ENCODE measurements at places on chromosomes 2 and 18.
A peak's percentile ranks its signal among the peaks of the same experiment; 100 is the strongest.

GRCh38 chr2:113133704-113134598 is 6.6 kb downstream of the IL1RN start:
- DNase-seq = no peak

- no peak for DNase-seq
Observed at GRCh38 chr18:12516049-12516630, 108.4 kb downstream of the PRELID3A start.

GRCh38 chr2:46273225-46273863 is 23.9 kb upstream of the EPAS1 start:
- no peak for DNase-seq

- DNase-seq = no peak
Observed at GRCh38 chr2:166173263-166173662, 45.4 kb upstream of the SCN1A start.

- DNase-seq = peak; percentile 17
Observed at GRCh38 chr2:10434886-10435819, 13.0 kb downstream of the ODC1 start.

DNA sequence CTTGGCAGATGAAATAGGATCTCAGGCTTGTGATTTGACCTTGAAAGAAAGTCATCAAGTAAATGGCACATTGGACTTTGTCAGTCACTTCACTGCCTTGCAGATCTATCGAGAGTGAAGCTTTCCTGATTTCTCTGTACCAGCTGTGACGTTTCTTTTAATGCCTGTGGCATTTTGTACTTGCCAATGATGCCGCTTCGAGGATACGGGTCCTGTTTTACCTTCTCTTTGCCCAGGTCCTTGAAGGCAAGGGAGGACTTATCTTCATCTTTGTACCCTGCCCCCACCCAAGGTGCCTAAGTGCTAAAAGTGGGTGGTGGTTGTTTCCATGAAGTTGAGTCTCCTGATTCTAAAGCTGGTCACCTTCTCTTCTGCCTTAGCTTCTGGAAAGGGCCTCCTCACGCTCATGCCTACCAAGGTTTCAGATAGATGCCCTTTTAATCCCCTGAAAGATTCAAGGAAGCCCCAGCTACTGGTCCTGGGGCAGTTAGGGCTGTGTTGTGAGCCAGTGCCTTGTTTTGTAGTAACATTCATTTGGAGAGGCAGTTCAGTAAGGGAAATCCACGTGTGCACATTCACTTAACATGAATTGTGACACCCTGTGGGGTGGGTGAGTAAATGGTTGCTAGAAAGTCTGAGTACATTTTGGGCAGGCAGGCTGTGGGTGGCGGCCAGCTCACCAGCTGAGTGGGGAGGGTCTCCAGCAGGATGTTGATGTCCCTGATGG is 6.1 kb downstream of the LBH start:
- no peak for DNase-seq

- DNase-seq = no peak
Observed at GRCh38 chr2:38740851-38741731, 10.1 kb downstream of the SRSF7 start.

DNA sequence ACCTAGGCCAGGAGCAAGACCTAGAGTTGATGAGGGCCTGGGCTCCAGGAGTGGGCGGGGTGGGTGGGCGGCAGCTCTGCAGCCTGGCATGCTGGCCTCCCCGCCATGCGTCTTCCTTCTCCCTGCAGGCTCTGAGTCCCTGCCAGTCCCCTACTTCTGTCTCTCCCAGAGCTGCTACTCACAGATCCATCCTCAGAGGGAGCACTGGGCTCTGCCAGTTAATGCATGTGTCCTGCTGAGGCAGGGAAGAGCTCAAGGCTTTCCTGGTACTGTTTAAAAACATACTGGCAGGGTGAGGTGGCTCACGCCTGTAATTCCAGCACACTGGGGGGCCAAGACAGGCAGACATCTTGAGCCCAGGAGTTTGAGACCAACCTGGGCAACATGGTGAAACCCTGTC is 38.7 kb upstream of the EDAR start:
- no peak for DNase-seq

DNA sequence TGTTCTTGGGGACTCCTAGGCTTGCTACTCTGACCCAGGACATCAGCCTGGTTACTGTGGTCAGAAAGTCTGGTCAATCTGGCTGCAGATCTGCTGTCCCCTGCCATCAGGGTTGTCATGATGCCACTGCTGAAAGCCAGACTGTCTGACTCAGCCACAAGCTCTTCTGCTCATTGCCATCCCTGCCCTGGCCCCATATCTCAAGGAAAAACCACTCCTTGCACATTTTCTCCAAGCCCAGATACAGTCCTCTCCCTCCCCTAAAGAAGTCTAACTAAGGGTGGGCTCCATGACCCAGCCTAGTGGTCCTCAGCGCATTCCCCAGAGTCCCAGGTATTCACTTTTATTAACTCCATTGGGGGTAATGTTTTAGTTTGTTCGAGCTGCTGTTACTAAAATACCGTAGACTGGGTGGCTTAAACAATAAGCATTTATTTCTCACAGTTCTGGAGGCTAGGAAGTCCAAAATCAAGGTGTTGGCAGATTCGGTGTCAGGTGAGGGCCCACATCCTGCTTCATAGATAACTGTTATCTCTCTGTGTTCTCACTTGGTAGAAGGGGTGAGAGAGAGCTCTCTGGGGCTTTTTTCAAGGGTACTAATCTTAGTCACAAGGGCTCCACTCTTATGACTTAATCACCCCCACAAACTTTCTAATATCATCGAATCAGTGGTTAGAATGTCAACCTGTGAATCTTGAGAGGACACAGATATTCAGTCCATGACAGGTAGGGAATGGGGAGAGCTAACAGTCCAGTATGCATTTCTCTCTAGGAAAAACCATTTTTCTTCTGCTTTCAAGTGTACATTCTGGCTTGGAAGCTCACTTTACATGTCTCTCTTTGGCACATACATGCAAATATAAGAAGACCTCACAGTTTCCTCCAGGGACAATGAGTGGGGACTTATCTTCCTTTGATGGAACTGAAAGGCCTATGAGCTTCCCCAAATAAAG is 94.8 kb upstream of the CXCR4 start:
- no peak for DNase-seq

DNA sequence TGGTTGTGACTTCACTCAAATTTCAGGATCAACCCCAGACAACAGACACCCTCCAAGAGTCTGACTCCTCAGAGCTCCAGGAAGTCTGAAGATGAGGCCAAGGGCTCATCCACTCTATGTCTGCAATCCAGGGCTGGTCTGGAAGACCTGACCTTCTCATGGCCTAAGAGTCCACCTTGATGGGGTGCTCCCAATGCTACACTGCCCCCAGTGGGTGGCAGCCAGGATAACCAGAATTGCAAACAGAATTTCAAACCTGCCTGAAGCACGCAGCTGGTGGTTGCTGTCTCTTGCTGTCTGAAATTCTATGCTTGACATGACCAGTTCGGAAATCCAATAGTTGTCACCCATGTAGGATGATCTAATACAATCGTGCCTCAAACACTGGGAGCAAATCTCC is 96.0 kb downstream of the UXS1 start:
- DNase-seq = no peak

GRCh38 chr2:238387332-238387731 is 39.4 kb upstream of the ASB1 start:
- no peak for DNase-seq

- peak; percentile 3 for DNase-seq
Observed at GRCh38 chr18:75210274-75211001, at the start of gene TSHZ1. Gene TSHZ1, plus strand, starts transcription at chr18:75210797. Its CDS starts 1,080 bp downstream, at chr18:75211877.

- no peak for DNase-seq
Observed at GRCh38 chr18:23669804-23670405, 7.2 kb upstream of the ANKRD29 start.

GRCh38 chr2:157184161-157184895 is 73.2 kb upstream of the GALNT5 start:
- no peak for DNase-seq

DNA sequence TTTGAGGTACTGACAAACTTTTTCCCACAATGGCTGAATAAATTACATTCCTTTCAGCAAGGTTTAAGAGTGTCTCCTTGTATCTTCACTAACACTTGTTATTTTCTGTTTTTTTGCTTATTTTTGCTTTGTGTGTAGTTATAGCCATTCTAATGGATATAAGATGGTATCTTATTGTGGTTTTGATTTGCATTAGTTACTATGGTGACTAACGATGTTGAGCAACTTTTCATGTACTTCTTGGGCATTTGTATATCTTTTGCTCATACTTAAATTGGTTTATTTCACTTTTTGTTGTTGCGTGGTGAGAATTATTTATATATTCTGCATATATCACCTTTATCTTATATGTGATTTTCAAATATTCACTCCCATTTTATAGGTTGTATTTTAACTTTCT is 79.9 kb upstream of the FSIP2 start:
- no peak for DNase-seq

GRCh38 chr18:42893977-42894376 is 221.5 kb downstream of the RIT2 start:
- DNase-seq = no peak

DNA sequence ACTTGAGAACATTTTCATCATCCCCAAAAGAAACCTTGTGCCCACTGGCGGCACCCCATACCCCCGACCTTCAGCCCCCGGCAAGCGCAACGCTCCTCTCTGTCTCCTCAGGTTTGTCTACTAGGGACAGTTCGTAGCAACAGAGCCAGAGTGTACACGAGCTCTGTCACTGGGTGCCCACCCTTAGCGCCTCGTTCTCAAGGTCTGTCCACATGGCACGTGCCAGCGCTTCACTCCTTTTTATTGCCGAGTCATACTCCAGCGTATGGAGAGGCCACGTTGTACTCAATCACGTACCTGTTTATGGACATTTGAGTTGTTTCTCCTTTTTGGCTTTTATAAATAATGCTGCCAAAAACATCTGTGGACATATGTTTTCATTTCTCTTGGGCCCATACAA is 30.3 kb upstream of the GPC1 start:
- no peak for DNase-seq

GRCh38 chr18:40017021-40017420 is 1938.0 kb upstream of the PIK3C3 start:
- DNase-seq = no peak

- no peak for DNase-seq
Observed at GRCh38 chr2:137287913-137288639, 522.7 kb downstream of the THSD7B start.

DNA sequence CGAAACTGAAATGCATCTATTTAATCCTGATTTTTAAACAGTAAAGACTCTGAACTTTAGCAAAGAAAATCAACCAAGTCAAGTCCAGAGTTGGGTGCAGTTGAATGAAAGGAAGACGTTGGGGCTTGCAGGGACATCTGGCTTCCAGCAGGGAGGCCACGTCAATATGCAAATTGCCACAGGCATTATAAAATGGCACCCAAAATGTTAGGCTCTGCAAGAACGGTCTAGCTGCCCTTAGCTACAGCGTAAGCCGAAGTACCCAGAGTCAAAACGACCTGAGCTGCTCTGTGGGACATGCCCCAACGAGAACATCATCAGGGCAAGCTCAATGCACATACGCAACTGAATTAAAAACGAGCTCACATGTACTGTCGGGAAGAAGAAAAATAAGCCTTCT is 30.7 kb downstream of the DOCK10 start:
- DNase-seq = no peak

DNA sequence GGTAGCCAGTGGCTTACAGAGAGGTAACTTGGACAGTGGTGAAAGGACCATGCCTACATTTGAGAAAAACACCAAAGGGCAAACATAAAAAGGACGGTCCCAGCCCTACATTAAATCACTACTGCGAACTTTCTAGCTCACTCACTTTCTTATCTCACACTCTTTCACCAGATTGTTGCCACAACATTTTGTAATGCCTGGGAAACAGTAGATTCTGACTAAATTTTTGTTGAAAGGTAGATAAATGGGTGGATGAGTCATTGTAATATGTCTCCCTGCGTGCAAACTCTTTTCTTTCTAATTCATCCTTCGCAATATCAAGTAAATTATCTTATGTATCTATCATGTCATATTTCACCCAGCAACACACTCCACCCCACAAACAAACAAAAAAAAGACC is 192.2 kb downstream of the IRS1 start:
- DNase-seq = no peak

- no peak for DNase-seq
Observed at GRCh38 chr2:188610050-188610444, 318.4 kb downstream of the GULP1 start.

GRCh38 chr2:231717281-231718171 is 9.2 kb downstream of the PTMA start:
- no peak for DNase-seq

DNA sequence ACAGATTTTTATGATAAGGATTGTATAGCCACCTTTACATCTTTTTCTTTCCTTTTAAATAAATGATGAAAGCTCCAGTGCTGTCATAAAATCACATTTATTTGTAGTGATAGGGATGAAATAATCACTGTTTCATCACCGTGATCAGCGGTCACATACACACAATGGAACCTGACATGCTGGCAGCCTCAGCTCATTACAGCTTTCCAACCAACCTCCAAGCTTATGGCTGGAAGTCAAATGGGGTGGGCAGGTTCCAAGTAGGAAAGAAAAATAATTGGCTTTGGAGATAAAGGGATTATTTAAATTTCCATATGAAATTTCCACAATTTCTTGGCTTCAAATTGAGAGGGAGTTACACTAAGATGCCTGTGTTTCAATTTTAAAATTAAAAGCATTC is 251.3 kb downstream of the PLCL1 start:
- no peak for DNase-seq

DNA sequence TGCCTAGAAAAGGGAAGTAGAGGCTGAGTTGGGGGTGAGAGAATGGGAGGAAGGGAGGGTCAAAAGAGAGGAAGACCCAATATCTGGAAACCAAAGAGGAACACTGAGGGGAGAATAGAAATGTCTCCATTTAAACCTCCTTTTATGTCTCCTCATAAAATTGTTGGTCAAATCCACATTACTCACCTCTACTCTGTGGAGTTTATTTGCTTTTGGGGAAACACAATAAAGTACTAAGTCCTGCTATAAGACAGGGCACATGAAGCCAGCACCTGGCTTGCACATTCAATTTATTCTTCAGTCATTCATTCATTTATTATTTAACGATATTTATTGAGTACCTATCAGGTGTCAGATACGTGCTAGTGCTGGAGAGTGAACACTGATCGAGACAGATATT is 60.3 kb upstream of the NFE2L2 start:
- DNase-seq = no peak

- no peak for DNase-seq
Observed at GRCh38 chr2:40242315-40242714, 209.6 kb downstream of the SLC8A1 start.

- DNase-seq = no peak
Observed at GRCh38 chr2:63484481-63484880, 103.8 kb downstream of the WDPCP start.

- DNase-seq = no peak
Observed at GRCh38 chr2:223101340-223102039, 49.5 kb downstream of the KCNE4 start.

Measured in activated naive CD4-positive, alpha-beta T cell (primary cell).